ENCODE measurements at places on chromosomes 7 and 10.
A peak's percentile ranks its signal among the peaks of the same experiment; 100 is the strongest.

- DNase-seq: no peak
Observed at GRCh38 chr10:30858499-30858898, 173.2 kb downstream of the ZNF438 start.

DNA sequence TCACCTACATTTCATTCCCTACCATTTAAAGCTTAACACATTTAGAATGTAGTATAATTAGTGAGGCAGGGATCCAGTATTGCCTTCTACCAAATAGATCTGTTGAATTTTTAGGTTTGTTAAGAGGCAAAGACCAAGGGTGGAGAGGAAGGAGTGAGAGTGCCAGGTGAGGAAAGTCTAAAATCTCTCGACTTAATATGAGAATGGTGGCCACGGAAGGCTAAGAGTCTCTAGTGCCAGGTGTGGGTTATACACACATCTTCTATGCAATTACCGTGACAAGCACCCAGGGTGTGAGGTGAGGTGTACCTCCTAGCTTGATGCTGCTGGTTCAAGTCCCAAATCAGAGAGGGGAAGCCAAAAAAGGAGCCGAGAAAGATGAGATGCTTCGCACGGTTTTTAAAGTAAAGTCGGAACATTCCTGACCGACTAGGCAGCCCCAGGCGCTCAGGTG lies 439 bp downstream of the IQUB start:
- DNase-seq: no peak

DNA sequence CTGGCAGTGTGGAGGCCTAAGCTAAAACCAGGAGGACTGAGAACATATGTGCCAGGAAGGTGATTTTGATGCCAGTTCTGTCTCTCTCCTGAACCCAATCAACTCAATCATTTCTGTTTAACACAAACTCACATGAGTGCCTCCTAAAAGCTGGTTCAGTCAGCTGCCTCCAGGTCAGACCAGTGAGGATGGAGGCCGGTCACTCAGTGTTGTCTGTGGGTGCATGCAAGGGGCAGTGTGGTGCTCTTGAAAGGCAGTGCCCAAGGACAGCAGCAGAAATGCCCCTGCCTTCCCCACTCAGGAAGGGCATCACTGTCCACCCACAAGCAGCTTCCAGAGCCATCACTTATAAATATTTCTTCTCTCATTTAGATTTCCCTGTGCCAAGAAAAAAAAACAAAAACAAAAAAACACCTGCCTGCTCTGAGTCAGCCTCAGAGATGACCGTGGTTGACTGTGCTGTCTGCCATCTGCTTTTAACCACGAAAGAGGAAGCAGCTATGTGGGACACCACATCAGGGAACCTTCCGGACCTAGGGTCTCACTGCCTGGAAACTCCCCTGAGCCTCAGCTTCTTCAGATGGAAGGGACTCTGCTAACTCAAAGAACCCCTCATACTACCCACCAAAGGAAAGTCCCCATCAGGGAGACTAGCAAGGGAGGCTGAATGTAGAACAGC lies 39.1 kb downstream of the VOPP1 start:
- DNase-seq: no peak

DNA sequence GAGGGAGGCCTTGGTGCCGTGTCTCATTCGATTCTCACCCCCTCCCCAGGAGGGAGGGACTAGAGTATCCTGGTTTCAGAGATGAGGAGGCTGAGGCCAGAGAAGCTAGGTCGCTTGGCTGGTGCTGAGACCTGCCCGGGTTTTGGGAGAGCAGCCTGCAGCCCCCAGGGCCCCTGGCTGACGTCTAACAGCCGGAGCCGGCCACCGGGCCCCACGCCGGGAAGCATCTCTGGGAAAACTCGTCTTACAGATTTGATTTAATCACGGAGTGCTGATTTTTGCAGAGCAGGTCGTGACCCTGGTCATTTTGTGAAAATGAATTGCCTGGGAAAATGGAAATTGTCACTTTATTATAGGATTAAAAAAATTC lies 97.5 kb downstream of the MICALL2 start:
- peak; percentile 65 for DNase-seq

DNA sequence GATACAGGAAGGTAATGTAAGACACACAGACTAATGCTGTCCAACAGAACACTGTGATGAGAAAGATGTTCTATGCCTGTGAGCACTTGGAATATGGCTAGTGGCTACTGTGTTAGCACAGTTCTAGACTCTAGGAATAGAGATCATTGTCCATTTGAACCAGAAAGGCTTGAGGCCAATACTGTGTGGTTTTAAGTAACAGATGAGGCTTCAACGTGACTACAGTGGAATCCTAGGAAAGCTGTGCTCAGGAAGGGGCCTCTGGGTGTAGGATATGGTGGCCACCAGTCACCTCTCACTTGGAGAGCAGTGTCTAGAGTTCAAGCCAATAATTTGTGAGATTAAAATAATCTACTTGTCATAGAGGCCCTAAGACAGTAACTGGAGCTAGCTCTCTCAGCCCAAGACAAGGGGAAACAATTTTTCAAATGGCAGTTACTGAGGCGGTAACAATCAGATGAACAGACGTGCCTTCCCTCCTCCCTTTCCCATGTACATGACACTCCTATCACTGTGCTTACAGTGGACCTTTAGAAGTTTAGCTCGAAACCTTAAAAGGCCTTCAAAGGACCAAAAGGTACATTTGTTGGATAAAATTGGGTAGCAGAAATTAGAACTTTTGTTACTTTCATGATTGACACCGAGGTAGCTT lies 10.2 kb downstream of the ZDHHC16 start:
- no peak for DNase-seq

DNA sequence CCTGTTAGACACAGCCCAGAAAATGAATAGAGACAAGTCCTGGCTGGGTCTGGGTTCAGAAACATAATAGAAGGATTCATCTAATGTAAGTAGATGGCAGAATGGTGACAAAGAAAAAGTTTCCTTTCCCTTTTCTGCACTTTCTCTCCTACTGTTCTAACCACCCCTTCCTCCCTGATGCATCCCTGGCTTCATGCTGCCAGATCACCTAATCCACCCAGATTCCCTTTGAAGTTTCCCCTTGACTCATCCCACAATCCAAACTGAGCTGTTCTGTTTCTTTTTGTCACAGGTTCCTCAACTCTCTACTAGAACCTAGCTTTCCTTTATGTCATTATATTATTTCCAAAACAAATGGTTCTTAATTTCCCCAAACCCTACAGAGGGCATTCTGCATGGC lies 1.1 kb upstream of the MACC1 start:
- DNase-seq: no peak

- no peak for DNase-seq
Observed at GRCh38 chr10:114550756-114551635, 107.1 kb downstream of the ABLIM1 start.

GRCh38 chr7:118870187-118870586 lies 645.7 kb downstream of the ANKRD7 start:
- DNase-seq: no peak

GRCh38 chr10:66483966-66484365 lies 441.9 kb upstream of the LRRTM3 start:
- DNase-seq: no peak

DNA sequence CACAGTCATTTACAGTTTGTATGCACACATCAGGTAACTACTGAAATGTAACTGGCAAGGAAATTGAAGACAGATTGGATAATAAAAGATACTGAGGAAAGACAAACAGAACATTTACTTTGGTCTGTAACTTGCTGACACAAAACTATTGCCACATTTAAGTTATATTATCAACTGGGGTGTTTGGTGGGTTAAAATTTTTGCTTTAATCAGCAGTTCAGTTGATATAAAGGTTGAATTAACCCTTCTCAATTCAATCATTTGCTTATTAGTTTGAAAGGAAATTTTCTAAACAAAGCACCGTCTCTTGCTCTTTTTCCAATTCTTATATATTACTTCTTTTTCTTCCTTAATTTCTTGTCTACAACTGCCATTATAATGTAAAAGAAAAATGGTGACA lies 102.4 kb downstream of the TMEM26 start:
- DNase-seq: no peak

GRCh38 chr7:17300012-17300411 lies 1.6 kb downstream of the AHR start:
- no peak for DNase-seq

DNA sequence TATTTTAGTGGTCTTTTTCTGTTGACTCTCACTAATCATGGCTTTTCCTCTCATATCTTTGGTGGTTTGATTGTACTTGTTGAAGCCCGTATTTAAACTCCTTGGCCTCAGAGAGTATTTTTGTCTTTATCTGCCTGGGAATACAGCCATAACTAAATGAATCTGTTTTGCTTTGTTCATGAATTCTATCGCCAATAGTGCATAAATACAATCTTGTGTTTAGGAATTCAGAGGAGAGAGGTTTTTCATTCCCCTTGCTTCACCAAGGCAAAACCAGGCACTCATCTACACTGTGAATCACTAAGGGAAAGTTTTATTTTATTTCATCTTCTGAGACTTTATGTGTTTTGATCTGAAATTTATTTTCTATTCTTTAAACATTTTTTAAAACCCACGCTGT lies 152.7 kb downstream of the BICC1 start:
- DNase-seq: no peak

- no peak for DNase-seq
Observed at GRCh38 chr7:129146237-129146979, 1.9 kb downstream of the TSPAN33 start.

GRCh38 chr10:107104026-107104652 lies 60.4 kb downstream of the SORCS1 start:
- DNase-seq: no peak

- no peak for DNase-seq
Observed at GRCh38 chr7:64998865-64999164, 7.7 kb downstream of the ERV3-1 start.

DNA sequence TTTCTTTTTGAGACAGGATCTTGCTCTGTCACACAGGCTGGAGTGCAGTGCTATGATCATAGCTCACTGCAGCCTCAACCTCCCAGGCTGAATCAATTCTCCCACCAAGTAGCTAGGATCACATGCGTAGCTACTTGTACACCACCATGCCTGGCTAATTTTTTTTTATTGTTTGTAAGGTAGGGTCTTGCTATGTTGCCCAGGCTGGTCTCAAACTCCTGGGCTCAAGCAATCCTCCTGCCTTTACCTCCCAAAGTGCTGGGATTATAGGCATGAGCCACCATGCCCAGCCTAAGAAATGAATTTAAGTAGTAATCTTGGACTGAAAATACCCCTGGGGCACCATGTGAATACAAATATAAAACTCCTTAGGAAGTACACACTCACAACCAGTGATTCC lies 5.8 kb downstream of the NUDT13 start:
- no peak for DNase-seq

GRCh38 chr10:104144931-104145330 lies 23.0 kb downstream of the SFR1 start:
- DNase-seq: no peak

GRCh38 chr7:15400440-15400839 lies 161.4 kb downstream of the AGMO start:
- no peak for DNase-seq

DNA sequence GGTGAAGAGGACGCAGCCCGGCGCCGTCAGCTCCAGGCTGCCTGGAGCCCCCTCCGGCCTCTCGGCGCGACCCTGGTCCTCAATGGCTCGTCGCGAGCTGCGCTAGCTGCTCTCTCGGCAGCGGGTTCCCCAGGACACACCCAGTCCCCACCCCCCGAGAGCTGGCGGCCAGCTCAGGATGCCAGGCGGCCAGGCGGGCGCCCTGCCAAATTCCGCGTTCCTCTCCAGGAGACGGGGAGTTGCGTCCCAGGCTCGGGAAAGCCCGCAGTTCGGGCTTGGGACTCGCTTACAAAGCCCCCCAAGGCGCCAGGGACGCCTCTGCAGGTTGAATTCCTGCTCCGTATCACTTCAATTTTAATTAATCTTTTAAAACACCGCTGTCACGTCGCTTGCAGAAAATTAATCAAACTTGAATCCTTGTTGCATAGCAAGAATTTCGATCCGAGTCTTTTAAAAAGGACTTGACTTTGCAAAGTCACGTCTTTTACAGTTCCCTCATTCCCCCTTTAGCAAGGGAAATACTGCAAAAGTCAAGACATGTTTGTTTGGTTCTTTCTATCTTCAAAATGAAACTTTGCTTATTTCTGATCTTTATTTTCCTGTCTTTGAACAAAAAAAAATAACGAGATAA lies 28.2 kb downstream of the SKIDA1 start:
- peak; percentile 98 for DNase-seq

DNA sequence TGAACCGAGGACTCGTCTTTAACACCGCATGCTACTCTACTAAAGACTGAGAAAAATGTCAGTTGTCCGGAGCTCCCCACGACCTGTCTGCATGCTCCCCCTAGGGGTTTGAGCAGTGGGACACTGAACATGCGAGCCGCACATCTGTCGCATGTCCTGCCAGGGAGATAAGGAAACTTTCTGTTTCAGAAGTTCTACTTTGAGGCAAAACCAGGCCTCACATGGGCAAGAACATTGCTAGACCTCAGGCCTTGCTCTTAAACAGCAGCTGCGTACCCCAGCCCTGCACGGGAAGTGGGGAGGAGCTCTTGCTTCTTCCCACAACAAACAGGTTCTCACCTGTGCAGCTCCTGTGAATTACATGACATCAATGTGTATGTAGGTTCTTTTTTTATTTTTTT lies 30.3 kb upstream of the HERPUD2 start:
- no peak for DNase-seq

DNA sequence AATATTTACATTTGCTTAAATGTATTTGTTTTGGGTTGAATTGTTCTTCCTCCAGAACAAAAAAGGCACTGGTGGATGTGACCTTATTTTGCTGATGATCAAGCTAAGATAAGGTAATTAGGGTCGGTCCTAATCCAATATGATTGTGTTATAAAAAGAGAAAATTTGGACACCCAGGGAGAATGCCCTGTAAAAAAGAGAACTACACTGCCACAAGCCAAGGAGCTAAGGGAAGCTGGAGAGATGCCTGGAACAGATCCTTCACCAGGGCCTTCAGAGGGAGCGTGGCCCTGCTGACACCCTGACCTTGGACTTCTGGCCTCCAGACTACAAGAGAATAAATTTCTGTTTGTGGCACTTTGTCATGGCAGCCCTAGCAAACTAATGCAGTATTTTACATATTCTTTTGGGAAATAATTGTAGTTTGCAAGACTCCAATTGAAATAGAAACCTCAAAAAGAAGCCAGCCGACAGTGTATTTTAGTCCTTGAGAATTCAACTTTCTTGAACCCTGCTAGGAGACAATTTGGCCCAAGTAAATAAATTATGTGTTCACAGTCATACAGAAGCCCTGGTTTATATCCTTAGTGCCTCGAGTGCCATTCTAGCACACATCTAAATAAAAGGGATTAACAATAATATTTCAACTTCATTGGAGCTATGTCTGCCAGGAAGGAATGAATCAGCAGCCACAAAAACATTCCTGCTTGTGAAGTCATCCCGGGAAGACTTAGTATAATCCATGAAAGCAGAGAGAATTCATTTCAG lies 164.6 kb downstream of the PKD1L1 start:
- DNase-seq: no peak

Measured in SK-N-SH (cell line).